ENCODE measurements at places on chromosomes 7 and 10.

DNA sequence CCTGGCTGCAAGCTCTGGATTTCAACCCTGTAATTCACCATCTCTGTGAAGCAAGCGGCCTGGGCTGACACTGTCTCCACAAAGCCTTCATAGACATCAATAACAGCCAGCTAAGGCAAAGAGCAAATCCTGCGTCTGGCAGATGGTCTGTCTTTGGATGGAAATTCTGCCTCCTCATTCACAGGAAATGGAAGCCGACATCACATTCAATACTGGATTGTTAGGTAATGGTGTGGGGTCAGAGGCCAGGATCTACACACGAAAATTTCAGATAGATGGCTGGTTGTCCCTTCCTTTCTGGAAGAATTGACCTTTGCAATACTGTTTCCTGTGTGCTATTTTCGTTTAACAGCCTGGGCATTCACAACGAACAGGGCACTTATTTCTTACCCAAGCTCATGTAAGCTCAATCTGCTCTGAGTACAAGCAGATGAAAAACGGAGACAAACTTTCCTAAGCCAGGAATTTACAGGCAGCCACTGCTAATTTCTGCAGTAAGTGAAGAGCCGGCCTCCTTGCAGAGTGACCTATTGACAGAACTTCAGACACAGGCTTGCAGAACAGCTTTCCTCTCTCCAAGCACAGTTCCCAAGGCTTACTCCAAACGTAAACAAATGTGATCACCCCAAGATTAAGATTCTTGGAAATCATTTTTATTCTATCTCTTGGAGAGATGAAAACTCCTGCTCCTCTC is 3.1 kb upstream of the ADAM12 start:
- no peak for DNase-seq

DNA sequence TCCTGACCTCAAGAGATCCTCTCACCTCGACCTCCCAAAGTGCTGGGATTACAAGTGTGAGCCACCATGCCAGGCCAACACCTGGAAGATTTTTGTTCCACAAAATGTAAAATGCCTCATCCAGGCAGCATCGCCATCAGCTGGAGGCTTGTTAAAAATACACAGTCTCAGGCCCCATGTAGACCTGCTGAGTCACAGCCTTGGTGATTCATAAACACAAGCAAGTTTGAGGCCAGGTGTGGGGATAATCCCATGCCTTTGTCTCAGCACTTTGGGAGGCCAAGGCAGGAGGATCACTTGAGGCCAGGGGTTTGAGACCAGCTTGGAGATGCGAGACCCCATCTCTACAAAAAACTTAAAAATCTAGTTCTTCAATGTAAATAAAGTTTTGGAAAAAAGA is 49.1 kb upstream of the FOXK1 start:
- DNase-seq, result no peak

- no peak for DNase-seq
Observed at GRCh38 chr7:140509789-140510188, 30.5 kb upstream of the MKRN1 start.

- no peak for DNase-seq
Observed at GRCh38 chr10:34407324-34407805, 407.7 kb downstream of the PARD3 start.

- no peak for DNase-seq
Observed at GRCh38 chr10:51023636-51024035, 50.7 kb upstream of the PRKG1 start.

DNA sequence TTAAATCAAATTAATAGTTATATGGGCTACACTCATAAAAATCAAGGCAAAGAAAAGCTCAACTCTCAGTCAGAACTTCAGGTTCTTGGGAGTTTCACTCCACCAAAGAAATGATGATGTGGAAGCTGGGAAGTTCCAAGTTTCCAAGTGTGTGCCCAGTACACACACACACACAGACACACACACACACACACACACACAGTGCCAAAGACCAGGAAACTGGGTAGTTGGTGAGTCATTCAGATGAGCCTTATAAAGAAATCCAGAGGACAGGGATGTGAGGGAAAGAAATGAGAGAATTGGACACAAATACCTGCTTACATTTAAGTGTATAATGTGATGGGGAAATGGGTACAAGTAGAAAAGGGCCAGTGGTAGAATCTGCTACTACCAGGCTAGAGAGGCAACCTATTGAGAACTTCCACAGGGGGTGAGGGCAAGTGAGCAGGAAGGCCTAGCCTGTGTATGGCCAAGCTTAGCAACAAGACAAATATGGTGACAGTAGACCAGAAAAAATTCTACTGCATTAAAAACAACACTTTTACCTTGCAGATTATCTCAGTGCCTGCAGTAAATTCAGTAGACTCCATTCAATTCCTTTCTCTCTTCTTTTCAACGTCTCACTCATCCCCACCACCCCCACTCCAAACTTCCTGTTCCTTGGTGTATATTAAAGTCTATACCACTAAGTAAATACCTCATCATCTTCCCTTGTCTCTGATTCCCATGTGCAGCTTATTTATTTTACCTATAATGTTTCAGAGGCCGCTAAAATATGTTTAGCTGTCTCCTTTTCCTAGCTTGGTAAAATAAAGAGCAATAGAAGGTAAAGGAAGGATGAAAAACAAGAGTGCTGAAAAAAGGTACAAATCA is 95.0 kb downstream of the CABCOCO1 start:
- DNase-seq, result no peak

DNA sequence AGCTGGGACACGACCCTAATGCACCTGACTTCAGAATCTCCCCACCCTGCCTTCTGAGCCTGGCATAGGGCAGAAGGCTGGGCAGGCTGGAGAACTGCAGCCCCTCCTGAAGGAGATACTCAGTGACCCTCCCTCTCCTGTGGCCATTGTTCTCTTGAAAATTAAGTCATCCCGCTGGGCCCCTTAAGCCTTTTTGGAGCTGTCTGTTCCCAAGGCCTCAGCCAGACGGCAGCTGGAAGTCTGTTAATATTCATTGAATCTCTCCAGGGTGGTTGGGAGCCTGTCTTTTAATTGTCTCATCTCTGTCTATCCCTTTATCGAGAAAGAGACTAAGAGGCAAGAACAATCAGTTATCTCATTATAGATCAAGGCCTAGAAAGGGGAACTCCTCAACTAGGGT is 118.1 kb upstream of the PCBD1 start:
- DNase-seq, result no peak

- DNase-seq, result no peak
Observed at GRCh38 chr7:34075523-34076370, 170.4 kb downstream of the BMPER start.

- no peak for DNase-seq
Observed at GRCh38 chr7:122543891-122544290, 155.0 kb downstream of the RNF133 start.
